ENCODE measurements at places on chromosomes 2 and 18.

DNA sequence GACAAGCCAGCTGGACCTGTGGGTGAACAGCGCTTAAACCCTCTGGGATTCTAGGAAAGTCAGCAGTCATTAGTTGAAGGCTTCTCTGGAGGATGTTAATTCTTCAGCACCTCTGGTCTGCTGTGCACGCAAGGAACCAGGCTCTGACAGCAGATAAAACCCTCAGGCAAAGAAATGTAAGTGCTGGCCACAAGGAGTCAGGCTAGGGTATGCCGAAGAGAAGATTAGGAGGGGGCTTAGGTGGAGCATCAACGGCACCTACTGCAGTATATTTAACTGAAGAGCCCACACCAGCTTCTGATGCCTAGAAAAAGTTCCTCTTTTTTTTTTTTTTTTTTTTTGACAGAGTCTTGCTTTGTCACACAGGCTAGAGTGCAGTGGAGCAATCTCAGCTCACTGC is 304.2 kb upstream of the MC4R start:
- no peak for DNase-seq

DNA sequence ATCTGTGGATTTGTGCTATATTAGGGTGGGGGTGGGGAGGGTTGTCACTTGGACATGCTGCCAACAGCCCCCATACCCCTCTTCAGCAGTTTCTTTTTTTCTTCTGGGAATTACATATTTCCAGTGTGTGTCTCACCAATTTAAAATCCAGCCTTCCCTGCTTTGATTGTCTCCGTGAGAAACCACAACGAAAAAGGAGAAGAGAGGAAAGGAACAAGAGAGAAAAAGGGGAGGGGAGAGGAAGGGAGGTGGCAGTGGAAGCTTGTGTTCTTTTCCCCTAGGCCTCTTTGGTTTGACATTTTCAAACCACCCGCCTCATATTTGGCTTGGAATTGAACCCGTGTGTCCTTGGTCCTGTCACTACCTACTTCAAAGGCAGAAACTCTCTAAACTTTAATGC is 860 bp downstream of the CTNNA2 start:
- DNase-seq = no peak

- no peak for DNase-seq
These were observed 33.0 kb downstream of the FHOD3 start for GRCh38 chr18:36330435-36331052.

GRCh38 chr2:5360081-5360480 is 332.1 kb upstream of the SOX11 start:
- DNase-seq = no peak

DNA sequence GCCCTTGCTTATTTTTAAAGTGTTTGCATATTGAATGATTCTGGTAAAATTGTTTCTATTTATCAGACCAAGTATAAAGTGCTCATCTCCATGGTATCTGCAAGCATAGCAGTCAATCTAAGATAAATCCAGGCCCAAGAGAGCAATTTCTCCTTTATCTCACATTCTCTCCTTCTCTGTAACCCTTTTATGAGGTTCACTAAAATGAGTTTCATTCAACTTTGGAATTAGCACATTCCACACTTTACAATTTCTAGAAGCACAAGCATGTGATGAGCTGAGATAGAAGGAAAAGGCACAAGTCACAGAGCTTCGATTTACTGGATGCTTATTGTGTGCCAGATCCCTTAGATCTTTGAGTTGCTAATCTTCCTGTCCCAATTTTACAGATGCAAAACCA is 97.3 kb downstream of the CNTNAP5 start:
- no peak for DNase-seq

DNA sequence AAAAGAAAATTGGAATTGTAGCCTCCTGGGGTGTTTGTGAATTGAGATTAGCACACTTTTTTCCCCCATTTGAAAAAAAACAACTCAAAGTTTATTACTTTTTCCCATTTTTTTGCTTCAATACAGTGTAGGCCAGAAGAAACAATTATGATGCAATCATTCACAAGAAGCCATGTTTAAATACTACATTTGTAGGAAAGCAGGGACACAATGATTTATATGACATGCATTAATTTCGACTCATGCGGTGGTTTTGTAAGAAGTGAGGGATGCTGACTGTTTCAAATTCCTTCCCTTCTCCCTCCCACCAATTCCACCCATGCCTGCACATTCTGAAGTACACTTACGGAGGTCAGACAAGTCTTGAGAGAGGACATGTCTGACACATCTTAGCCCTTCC is 774.2 kb upstream of the FSHR start:
- no peak for DNase-seq

GRCh38 chr2:241983571-241984270 is 114.2 kb downstream of the RTP5 start:
- no peak for DNase-seq

- DNase-seq = no peak
These were observed 30.0 kb upstream of the KLHL14 start for GRCh38 chr18:32802591-32803451.

GRCh38 chr18:51290860-51291259 is 93.4 kb upstream of the MEX3C start:
- no peak for DNase-seq

GRCh38 chr18:79456105-79456980 is 60.6 kb downstream of the NFATC1 start:
- no peak for DNase-seq

- no peak for DNase-seq
These were observed 11.4 kb downstream of the ID2 start for GRCh38 chr2:8693157-8693821.

DNA sequence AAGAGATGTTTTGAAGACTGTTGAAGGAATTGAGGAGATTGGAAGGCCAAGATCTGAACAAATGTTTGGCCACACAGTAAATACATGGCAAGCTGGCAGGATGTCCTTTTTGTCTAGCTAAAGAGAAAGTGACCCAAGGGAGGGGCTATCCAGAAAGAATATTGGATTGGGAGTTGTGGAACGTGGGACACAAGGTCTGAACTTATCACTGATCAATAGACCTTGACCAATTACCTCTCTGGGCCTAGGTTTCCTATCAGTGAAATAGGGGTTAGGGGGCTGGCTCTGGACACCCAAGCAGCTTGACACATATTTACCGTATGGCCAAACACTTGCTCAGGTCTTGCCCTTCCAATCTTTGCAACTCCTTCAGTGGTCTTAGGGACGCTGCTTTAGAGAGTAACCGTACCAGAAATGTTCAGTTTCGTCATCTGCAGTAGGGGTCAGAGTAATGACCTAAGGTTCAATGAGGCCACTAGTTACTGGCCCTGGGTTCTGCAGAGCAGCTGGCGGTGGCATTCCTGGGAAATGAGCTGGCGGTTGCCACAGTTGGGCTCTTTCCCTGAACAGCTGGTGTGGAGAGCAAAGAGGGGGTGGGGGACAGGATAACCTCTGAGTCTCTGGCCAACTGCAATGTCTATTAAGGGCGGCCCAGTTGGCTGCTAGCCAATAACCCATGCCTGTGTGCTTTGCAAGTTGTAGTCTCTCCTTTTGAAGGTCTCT is 70.1 kb upstream of the STPG4 start:
- DNase-seq = peak; percentile 70

DNA sequence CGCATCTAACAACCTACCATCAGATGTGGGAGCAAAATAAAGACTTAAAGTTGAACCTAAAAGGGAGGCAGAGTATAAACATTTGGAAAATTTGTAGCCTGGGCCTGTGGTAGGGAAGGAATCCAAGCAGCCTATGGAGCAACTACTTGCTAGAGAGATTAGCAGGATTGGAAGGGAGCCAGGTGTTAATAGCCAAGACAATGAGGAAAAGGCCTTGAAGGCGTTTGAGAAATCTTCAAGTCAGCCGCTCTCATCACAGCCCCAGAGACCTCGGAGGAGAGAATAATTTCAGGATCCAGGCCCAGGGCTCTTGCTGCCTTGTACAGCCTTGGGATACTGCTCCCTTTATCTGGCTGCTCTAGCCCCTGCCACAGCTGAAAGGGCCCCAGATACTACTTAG is 219.7 kb downstream of the THSD7B start:
- no peak for DNase-seq

DNA sequence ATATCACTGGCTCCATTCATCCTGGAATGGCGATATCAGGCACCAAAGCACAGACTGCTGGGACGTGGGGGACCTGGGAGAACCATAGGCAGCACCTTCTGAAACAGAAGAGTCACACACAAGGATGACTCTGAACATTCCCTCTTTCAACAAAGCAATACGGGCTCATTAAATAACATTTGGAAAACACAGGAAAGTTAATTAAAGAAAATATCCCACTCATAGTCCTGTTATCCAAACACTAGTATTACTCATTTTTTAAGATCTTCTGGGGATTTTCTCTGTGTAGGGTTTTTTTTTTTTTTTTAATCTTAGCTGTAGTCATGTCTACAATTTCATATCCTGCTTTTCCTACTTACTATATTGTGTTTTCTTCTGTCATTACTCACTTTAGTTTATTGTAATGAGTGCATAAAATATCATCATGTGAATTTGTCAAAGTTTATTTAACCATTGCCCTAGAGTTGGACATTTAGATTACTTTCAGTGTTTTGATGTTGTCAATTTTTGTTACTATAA is 70.0 kb upstream of the SP3 start:
- DNase-seq = no peak

DNA sequence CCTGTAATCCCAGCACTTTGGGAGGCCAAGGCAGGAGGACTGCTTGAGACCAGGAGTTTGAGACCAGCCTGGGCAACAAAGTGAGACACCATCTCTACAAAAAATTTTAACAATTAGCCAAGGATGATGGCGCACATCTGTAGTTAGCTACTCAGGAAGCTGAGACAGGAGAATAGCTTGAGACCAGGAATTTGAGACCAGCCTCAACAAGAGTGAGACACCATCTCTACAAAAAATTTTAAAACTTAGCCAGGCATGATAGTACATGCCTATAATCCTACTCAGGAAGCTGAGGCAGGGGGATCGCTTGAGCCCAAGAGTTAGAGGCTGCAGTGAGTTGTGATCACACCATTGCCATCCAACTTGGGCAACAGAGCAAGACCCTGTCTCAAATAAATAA is 7.0 kb downstream of the MEMO1 start:
- DNase-seq = no peak

All from NCI-H2029 treated with DMSO at 0.1 percent for 48 hours (cell line).